Motor neuron (in vitro differentiated cells): ENCODE measurements at places on chromosomes 12 and 14.
A peak's percentile ranks its signal among the peaks of the same experiment; 100 is the strongest.

GRCh38 chr12:26379777-26380467 lies 184.5 kb downstream of the SSPN start:
- no peak for ATAC-seq

DNA sequence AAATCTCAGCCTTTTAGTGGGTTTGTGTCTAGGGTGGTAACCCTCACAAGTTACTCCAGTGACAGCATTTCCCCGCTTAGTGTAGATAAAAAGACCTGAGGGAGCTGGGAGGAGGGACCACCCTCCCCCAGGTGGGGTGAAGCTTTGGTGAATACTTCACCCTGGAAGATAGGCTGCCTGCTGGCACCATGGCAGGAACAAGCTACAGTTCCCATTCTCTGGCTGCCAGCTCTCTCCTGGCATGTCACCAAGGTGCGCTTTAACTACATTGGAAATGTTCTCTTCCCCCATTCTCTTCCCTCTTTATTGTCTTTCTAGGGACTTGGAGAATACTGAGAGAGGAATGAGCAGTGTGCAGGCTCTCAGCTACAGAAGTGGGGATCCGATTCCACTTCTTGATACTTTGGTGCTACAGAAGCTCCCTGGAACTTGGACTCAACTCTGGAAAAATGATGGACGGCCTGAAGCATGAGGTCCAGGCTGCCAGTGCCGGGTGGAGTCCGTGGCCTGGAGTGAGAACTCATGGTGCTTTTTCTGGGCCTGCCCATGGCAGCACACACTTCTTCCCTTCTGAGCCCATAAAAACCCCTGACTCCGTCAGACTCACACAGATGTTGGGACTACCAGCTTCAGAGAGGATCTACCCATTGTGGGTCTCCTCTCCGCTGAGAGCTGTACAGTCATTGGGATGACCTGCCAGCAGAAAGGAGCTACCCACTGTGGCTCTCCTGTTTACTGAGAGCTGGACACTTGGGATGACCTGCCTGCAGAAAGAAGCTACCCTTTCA lies 198.0 kb downstream of the ADGRD1 start:
- no peak for ATAC-seq

- ATAC-seq = peak; percentile 71
Observed at GRCh38 chr14:74275241-74275841, 27.4 kb downstream of the ABCD4 start.

DNA sequence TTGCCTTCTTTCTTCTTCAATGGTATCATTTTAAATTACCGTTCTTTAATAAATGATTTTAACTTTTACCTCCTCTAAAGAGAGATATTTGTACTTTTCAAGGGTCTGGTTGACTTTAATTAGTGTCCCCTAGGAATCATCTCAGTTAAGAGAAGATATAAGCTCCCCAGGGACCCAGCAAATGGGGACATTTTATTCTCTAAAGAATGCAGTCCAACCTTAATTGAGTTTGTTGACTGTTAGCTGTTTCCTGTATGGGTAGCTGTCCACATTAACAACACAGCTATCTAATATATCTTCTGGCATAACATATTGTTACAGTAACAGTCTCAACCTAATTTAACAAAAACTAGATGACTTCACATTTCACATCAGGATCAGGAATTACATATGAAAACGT lies 241.6 kb upstream of the NPAS3 start:
- no peak for ATAC-seq

DNA sequence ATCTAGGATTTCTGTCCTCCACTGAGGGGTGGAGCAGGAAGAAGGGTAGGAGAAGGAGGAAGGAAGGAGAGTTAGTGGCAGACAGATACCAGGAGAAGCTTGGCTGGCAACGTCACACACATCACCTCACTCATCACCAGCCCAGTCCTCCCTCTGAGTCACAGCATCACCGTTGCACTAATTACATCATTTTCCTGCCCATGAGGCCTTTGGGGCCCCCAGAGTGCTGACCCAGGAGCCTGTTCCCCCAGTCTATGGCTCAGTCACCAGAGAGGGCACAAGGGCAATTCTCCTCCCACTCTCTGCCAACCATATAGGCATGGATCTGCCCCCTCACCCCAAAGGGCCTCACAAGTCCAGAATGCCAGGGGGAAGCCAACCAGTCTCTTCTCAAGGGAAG lies 4.6 kb downstream of the RND1 start:
- no peak for ATAC-seq

DNA sequence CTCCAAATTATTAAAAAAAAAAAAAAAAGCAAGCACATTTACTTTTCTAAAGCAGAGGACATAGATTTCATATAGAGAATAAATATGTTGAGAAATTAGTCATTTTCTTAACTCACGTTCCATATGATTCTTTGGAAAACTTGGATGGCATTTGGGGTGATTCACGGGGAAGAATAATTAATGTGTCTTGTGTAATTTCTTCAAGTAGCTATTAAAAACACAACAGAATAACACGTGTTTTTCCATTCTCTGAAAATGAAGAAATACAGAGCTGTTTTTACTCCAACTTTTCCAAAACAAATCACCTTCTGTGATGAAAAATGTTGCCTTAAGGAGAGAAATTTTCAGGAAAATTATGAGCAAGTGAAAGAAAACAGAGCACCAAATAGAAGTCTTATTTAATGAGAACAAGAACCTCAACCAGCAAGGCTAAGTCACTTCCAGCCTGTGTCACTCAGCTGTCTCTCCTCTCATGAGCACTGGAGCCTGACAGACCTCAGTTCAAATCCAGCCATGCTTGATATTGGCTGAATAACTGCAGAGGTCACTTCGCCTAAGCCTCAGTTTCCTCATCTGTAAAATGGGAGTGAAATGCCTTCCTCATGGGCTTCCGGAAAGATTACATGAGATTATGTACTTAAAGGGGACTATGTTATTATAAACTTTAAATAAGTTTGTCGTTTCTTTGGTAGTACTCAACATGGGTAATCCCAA lies 42.8 kb upstream of the NUAK1 start:
- ATAC-seq = no peak

DNA sequence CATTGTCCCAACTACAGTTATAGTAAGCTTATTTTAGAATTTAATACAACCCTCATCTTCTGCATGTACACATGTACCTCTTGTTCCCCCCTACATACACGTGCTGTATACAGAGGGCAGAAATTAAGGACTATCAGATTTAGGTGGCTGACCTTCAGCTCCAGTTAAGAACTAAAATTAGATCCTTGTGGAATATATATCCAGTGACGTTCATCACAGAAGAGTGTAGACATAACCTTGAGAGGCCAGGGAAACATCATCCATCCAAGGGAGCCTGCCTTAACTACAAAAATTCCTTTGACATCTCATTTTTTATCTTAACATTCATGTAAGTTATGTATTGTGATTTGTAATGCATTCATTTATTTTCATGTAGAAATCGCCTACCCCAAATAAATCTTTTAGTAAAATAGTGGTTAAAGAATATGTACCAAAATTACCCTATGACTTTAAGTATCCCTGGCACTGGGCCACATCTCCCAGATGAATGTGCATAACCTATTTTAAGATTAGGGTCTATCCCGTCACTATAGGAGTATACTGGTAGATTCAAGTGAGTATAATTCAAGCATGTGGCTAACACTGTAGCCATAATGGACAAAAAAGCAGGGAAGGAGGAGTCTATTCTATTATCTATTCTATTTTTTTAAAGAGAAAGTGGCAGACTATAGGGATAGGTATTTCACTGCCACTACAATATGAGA lies 27.5 kb downstream of the RIC8B start:
- ATAC-seq = no peak

DNA sequence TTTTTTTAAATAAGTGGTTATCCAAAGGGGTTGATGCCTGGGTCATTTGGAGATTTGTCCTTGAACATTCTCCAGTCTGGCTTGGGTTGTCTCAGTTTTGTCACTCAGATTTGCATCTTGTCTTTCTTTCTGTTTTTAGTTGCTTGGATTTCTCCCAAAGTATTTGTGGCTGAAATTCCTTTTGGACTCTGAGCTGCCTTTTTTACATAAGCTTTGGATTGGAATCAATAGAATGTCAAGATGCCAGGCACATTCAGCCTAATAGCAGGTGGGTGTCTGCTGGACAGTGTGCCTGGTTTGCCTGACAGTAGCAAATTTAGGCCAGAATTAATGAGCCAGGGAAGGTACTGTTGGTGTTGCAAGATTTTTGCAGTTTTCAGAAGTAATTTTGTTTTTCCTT lies 50.0 kb downstream of the FLRT2 start:
- no peak for ATAC-seq

DNA sequence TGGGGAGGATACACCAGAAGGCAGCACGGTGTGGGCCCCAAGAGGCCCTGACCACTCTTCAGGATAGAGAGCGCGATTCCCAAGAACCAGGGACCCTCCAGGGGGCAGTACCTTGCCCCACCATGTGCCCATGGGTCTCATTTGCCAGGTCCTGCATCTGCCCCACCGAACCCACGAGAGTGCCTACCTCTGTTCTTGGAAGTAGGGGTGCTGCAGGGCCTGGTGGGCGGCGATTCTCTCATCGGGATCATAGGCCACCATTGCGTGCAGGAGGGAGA lies 72.7 kb downstream of the MOK start:
- ATAC-seq = no peak

DNA sequence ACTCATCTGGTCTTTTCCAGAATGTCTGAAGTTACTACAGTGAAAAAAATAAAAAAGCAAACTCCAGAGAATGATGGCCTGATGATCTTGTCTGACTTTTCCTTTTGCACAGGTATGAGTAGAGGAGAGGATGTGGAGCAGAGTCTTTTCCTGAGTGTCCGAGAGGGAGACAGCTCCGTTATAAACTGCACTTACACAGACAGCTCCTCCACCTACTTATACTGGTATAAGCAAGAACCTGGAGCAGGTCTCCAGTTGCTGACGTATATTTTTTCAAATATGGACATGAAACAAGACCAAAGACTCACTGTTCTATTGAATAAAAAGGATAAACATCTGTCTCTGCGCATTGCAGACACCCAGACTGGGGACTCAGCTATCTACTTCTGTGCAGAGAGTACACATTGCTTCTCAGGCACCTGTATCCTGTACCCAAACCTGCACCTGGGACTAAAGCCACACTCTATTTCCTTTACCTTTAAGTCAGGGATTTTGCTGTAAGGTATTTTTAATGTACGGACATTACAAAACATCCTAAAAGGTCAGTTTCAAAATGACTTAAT lies 75.8 kb upstream of the OR4E1 start:
- ATAC-seq = no peak

DNA sequence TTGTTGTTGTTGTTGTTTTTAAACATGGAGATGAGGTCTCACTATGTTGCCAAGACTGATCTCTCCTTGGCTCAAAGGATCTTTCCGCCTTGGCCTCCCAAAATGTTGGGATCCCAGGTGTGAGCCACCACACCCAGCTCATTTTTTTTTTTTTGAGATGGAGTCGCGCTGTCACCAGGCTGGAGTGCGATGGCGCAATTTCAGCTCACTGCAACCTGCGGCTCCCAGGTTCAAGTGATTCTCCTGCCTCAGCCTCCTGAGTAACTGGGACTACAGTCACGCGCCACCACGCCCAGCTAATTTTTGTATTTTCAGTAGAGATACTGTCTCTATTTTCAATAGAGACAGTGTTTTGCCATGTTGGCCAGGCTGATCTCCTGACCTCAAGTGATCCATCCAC lies 4.9 kb upstream of the CLIP1 start:
- ATAC-seq = no peak

- no peak for ATAC-seq
Observed at GRCh38 chr12:92513231-92513730, 189.5 kb upstream of the PLEKHG7 start.

DNA sequence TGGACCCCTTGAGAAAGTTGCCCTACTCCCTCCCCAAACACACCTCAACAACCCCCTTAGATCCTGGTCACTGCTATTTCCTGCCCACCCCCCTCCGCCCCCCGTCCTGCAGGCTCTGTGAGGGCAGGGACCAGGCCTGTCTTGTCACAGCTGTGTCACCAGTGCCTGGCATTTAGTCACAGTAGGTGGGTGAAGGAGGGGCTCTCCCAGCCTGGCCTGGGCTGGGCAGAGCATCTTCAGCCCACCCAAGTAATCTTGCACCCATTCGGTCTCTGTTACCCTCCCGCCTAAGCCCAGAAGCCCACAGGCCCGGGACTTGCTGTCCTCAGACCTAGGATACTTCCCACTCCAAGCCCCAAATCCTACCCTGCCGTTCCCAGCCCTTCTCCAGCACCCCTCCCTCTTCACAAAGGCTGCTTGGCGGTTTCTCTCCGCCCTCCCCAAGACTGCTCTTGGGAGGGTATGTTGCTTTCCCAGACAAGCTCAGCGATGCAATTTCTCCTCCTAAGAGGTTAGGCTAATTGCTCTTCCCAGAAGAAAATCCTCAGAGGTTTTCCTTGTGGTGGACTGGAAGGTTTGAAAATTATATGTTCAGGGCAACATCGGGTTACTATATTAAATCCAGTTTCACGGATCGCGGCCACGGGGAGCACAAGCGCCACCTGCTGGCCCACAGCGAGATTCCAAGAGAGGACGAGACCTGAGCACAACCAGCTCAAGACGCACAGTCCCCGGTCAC lies 50.8 kb upstream of the ZFP36L1 start:
- peak; percentile 93 for ATAC-seq

DNA sequence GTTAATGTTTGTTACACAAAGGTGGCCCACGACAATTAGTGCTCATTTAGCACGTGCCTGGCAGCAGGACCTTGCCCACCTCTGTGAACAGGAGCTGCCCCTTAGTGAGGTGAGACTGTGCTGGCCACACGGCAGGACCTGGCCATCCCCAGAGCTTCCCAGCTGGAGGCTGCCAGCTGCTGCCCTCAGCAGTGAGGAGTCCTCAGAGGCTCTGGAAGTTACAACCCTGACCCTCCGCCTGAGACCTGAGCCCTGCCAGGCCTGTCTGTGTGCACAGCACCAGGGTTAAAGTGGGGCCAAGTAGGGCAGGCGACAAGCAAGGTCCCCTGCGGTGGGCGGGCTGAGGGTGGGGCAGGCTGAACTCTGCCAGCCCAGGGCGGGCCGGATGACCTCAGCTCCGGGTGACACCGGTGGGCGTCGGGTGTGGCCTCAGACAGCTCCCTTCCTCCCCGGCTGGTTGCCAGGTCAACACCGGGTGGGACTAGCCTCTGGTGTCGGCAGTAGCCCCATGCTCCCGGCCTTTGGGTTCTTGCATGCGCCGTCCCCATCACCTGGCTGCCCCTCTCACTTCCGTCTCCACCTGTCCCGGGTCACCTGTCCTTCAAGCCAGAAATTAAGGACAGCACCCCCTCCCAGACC lies 9.2 kb upstream of the LBHD2 start:
- peak; percentile 14 for ATAC-seq

DNA sequence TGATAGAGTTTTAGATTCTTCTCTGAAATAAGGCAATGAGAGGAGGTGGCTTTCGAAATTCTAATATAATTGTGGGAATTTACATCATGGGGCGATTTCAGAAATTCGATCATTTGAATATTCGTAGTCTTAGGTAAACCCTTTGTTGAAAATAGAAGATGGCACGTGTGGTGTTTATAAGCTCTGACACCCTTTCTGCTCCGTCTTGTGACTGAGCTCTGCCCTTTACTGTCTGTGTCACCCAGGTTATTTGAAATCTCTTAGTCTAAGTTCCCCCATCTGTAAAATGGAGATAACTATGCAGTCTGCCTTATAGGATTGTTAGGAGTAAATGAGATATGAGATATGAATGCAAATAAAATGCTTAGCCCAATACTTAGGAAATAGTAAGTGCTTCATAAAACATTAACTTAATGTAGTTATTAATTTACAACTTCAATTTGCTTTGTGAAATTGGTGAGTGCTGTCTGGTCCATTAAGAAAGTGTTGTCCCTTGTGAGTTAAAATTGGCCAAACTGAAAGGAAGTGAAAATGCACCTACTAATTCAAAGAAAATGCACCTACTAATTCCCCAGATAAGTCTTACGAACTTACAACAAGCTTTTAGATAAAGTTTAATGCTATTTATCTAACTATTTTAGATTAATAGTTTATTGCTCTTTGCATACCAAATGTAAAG lies 1.5 kb downstream of the BMAL2 start:
- ATAC-seq = no peak

- no peak for ATAC-seq
Observed at GRCh38 chr12:27573972-27574371, 50.0 kb downstream of the PPFIBP1 start.
